Glutamatergic neuron (in vitro differentiated cells): ENCODE measurements at places on chromosomes 4 and X.
A peak's percentile ranks its signal among the peaks of the same experiment; 100 is the strongest.

DNA sequence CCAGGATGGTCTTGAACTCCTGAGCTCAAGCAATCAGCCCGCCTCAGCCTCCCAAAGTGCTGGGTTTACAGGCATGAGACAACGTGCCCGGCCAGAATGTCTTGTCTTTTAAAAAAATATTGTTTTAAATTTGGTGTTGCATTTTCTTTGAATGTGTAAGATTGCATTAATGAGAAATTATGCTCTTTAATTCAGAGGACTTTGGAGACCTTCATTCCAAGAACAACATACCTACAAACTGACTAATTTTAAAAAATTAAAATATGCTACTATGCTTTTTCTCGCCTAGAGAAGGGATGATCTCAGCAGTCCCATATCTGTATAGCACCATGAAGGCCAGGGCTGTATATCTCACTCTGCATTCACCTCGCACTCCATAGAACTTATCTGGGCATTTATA is 204.3 kb upstream of the SLC7A11 start:
- no peak overlapping the region for H3K4me3 ChIP-seq
- peaks cover 3% of the 10 kb centered on the region for H3K36me3 ChIP-seq
- H3K4me1 ChIP-seq, result no peaks in the 10 kb centered on the region

DNA sequence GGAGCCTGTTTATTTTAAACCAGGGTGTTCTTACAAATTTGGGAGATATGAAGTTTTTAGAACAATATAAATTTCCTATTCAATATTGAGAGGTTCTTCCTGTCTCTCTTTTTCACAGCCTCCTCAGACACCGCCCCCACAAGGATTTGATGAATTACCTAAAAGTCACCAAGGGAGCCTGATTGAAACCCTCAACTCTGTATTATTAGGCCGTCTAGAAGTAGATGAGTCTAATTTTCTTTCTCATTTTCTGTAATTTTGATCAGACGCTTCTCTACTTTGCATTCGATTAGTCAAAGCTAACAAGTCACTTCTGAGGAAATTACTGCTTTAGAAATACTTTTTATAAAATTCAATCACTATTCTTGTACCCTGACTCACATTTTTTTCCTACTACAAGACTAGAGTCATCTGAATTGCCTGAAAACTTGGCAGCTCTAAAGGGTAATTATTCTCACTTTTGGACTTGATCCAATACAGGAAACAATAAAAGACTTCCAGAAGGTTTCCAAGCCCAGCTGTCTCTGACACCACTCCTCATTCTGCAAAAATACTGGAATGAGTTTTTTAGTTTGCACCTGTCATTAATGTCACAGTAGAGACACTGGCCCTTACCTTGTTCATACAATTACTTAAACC is 111.2 kb downstream of the ELOVL6 start:
- H3K27me3 ChIP-seq, result peaks cover 4% of the 10 kb centered on the region
- H3K4me3 ChIP-seq, result no peak overlapping the region
- H3K4me1 ChIP-seq, result peaks cover 6% of the 10 kb centered on the region
- no peak overlapping the region for H3K27ac ChIP-seq
- H3K36me3 ChIP-seq, result peaks cover 12% of the 10 kb centered on the region

DNA sequence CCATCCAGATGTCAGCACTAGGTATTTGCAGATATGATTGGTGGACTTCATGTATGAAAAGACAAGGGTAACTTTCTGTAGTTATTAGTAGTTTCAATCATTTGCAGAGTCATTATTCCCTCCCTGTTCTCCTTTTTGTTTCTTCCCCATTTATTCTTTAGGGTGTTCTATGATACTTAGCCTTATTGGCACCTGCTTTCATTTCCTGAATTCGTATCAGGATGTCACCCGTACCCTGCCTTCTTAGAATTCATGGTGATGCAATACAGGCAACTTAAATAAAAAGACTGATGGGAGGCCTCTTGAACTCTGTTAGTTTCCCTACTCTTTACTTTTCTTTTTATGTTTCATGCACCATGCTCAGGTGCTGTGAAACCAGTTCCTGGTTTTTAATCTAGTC is 24.2 kb downstream of the MAGED1 start:
- H3K36me3 ChIP-seq, result no peaks in the 10 kb centered on the region
- H3K27ac ChIP-seq, result no peak overlapping the region
- peaks cover 2% of the 10 kb centered on the region for H3K4me1 ChIP-seq

- DNase-seq, result no peak
- no peak overlapping the region for H3K27ac ChIP-seq
- peaks cover 10% of the 10 kb centered on the region for H3K36me3 ChIP-seq
- no peak overlapping the region for H3K4me3 ChIP-seq
- no peaks in the 10 kb centered on the region for H3K27me3 ChIP-seq
Measured at GRCh38 chr4:38424151-38424871, 239.7 kb upstream of the KLF3 start.

GRCh38 chr4:56273391-56273790 is 113.9 kb downstream of the AASDH start:
- peaks cover 17% of the 10 kb centered on the region for H3K36me3 ChIP-seq
- H3K4me1 ChIP-seq, result peaks cover 16% of the 10 kb centered on the region
- H3K4me3 ChIP-seq, result no peak overlapping the region
- H3K27me3 ChIP-seq, result peaks cover 2% of the 10 kb centered on the region
- DNase-seq, result no peak
- H3K27ac ChIP-seq, result no peak overlapping the region

DNA sequence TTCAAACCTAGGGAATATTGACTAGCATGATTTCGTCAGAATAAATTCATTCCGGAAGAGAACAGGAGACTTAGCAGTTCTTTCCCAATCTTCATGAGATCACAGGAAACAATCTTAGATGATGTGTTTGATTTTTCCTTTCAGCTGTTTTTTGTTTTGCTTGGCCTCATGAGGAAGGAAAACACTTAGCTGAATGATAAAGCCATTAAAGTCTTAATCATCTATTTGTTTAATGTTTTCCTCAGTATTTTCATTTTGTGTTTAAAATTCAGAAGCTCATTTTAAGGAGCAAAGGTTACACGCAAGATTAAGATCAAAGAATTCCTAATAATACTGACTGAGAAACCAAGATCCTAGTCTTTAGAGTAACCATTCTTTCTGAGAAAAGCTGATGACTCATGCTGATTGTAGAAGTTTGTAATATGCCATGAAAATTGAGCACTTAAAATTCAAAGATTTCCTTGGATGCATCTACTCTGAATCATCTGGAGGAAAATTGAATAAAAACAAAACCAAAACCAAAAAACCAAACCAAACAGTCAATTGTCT is 15.4 kb upstream of the TBC1D19 start:
- no peak for DNase-seq
- no peaks in the 10 kb centered on the region for H3K4me1 ChIP-seq
- no peak overlapping the region for H3K27ac ChIP-seq
- H3K36me3 ChIP-seq, result no peaks in the 10 kb centered on the region

GRCh38 chr4:70739496-70740337 is 18.0 kb downstream of the RUFY3 start:
- no peaks in the 10 kb centered on the region for H3K36me3 ChIP-seq
- peaks cover 20% of the 10 kb centered on the region for H3K4me1 ChIP-seq
- H3K27me3 ChIP-seq, result no peaks in the 10 kb centered on the region
- H3K27ac ChIP-seq, result no peak overlapping the region
- no peak overlapping the region for H3K4me3 ChIP-seq
- DNase-seq, result no peak

DNA sequence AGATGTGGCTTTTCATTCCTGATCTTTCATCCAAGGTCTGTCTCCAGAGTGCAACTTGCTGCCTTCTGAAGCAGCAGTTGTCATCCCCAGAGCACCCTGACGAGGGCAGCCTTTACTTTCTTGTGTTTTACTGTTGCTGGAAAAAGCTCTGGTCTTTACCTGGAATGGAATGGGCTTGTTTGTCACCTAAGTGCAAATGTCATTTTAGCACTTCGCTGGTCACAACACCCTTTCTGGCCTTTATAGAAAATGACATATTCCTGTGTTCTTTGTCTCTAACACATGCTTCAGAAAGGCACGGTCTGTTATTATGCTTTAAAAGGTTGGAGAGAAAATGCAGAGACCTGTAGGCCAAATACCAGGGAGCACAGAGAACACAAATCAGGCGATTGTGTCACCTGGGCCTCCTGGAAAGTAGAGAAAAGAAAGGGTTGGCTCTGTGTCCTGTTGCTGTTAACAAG is 332.7 kb upstream of the IGFBP7 start:
- no peaks in the 10 kb centered on the region for H3K27me3 ChIP-seq
- H3K4me3 ChIP-seq, result no peak overlapping the region
- H3K36me3 ChIP-seq, result no peaks in the 10 kb centered on the region
- H3K27ac ChIP-seq, result no peak overlapping the region

DNA sequence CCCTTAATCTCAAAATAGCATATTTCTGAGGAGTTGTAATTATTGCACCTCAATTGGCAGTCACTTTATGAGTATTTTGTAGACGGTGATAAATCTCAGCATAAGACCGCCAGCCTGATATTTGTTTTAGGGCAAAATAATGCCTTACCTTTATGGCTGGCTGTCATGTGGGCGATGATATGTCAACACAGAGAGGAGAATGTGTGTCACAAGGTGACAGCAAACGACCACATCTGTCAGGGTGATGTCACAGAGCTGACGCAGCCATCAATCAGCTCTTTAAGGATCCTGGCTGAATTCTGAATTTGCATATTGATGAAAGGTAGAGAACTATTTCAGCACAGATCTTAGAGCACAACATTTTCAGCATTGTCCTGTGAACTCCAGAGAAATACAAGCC is 209.7 kb downstream of the CEP135 start:
- H3K36me3 ChIP-seq, result peaks cover 1% of the 10 kb centered on the region
- DNase-seq, result peak; percentile 62
- H3K4me1 ChIP-seq, result peaks cover 19% of the 10 kb centered on the region
- peaks cover 2% of the 10 kb centered on the region for H3K27me3 ChIP-seq

- H3K36me3 ChIP-seq, result no peaks in the 10 kb centered on the region
- no peak for DNase-seq
- no peaks in the 10 kb centered on the region for H3K27me3 ChIP-seq
- H3K27ac ChIP-seq, result no peak overlapping the region
Measured at GRCh38 chr4:74603186-74603585, 158.2 kb downstream of the AREG start.

- no peaks in the 10 kb centered on the region for H3K27me3 ChIP-seq
- no peaks in the 10 kb centered on the region for H3K4me1 ChIP-seq
- no peak overlapping the region for H3K4me3 ChIP-seq
- DNase-seq, result no peak
- no peaks in the 10 kb centered on the region for H3K36me3 ChIP-seq
- H3K27ac ChIP-seq, result no peak overlapping the region
Measured at GRCh38 chr4:155603360-155603891, 63.2 kb upstream of the GUCY1A1 start.
